GM20000 (cell line): ENCODE measurements at places on chromosomes 4 and X.

DNA sequence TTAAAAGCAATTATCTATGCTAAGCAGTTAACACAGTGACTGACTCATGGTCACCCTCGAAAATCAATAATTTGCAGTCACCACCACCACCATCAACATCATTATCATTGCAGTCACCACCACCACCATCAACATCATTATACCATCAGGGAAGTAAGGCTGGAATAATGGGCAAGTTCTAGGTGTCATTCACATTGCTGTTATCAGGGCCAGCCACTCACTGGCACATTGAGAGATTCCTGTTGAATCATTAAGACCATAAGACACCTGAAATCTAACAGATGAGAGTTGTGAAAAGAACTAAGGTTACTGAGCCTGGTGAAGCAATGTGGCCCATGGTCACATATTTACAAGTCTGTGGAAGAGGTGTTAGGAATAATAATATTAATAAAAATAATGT is 247.7 kb upstream of the BOD1L1 start:
- no peak for DNase-seq

GRCh38 chrX:2548711-2549423 is 48.1 kb upstream of the DHRSX start:
- DNase-seq: no peak

DNA sequence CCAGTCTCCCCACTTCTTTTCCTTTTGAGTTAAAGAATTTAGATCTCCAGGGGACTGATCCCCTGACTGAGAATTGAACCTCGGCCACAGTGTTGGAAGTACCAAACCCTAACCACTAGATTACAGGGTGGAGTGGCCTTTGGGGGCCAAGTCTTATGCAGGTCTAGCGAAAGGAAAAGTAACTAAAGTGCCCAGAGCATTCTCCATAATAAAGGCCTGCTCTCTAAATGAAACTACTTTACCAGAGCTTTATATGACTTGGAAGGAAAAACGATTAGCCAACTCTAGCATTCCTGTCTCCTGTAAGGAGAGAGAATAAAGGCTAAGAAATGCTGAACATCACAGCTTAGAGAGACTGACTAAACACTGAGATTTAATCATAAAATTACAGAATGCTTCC is 788.0 kb downstream of the C4orf33 start:
- no peak for DNase-seq

- DNase-seq: no peak
Observed at GRCh38 chrX:118593407-118593806, 97.8 kb downstream of the DOCK11 start.

DNA sequence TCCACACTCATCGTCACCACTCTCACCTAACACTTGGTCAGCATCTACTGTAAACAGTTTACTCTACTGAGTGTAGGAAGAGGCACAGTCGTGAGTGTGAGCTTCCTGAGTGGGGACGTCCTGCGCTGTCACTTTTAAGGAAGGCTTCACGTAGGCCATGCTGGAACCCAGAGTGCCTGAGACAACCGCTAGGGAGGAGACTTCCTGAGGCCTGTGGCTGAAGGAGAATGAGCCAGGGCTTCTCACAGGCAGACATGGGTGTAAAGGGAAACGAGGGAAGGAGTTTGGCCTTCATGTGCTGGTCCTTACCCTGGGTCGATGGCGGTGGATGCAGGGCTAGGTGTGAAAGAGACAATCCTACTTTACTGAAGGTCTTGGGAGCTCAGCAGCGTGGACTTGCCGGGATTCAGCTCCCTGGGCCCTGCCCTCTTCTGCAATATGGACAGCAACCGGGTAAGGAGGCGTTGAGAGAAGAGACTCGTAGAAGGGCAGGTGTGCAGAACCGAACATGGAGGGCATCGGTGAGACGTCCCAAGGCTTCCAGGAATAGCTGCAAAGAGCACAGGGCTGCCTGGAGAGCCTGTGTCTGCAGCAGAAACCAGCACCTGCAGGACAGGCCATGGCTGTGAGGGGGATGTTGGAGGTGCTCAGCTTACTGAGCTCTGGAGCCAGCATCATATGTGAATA is 48.7 kb upstream of the TLR3 start:
- DNase-seq: no peak

DNA sequence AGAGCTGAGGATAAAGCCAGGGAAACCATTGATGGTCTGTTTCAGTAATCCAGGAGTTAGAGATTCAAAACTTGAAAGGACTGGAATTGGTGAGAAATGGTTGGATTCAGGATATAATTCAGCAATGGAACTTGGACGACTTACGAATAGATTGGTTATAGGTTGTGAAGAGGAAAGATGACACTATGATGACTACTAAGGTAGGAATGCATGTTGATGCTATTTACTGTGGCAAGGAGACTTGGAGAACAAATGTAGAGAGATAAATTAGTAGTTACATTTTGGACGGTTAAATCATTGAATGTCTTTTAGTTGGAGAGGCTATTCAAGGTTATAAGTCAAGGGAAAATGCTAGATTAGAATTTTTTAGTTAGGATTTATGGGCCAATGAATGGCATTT is 365.4 kb upstream of the TECRL start:
- no peak for DNase-seq

GRCh38 chr4:21901831-21902230 is 46.7 kb downstream of the KCNIP4 start:
- no peak for DNase-seq

DNA sequence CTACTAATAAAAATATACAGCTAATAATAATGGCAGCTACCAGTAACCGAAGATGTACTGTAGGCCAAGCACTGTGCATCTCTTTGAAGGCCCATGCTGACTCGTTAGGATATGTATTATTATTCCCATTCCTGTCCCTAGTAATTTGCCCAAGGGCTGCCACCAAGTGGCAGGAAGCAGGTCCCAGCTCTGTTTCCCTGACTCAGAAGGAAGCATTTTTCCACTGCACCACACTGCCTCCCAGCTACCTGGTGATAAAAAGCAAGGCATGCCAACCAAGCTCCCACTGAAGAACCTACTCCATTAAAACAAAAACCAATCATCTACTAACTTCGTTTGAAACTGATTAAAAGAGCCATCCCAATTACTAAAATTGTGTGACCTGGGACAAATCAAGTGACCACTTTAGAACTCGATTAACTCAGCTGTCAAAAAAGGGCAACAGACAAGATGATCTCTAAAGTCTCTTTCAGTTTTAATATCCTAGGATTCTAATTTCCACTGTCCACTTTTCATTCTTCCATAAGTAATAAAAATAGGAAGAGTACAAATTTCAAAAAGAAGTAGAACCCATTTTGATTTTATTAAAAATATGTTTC is 24.3 kb upstream of the PGM2 start:
- no peak for DNase-seq

GRCh38 chr4:13137390-13137789 is 346.8 kb downstream of the RAB28 start:
- DNase-seq: no peak

DNA sequence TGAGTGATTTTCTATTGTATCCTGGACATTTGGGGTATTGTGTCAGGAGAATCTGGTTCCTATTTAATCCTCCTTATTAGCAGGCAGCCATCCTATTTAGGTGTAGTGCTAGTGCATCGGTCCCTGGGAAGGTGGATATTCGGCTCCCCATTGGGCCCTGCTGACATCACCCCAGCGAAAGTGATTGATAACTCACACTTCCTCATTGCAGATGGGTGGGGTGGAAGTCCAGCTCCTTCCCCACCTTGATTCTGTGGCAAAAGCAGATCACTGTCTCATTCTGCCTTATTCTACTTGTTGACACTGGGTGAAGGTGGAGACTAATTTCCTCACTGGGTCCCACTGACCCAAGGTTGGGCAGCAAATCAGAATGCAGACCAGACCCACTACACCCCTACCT is 23.2 kb upstream of the BRS3 start:
- no peak for DNase-seq

GRCh38 chr4:159177265-159178150 is 74.6 kb downstream of the RAPGEF2 start:
- no peak for DNase-seq

DNA sequence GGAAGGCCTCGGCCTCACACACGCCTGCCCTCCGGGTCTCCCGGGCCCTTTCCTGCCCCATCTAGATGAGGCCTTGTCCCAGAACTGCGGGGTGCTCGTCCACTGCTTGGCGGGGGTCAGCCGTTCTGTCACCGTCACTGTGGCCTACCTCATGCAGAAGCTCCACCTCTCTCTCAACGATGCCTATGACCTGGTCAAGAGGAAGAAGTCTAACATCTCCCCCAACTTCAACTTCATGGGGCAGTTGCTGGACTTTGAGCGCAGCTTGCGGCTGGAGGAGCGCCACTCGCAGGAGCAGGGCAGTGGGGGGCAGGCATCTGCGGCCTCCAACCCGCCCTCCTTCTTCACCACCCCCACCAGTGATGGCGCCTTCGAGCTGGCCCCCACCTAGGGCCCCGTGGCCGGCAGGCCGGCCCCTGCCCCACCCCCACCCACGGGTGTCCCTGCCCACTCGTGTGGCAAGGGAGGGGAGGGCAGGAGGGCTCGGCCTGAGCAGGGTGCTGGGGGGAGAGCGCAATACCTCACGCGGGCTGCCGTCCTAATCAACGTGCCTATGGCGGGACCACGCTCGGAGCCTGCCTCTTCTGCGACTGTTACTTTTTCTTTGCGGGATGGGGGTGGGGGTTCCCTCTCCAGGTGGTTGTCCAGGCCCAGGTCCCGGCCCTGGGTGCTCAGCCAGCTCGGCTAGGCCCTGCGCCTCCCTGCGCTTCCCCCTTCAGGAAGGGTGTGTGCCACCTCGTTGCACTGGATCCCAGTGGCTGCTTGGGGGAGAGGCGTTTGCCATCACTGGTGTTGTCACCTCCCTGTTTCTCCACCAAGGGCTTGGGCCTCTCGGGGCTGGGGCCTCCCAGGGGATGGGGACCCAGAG is 3.1 kb downstream of the DUSP9 start:
- DNase-seq: peak; percentile 3

- DNase-seq: no peak
Observed at GRCh38 chrX:106178826-106179225, 10.7 kb downstream of the PWWP3B start.

- DNase-seq: no peak
Observed at GRCh38 chrX:33086886-33087285, 124.5 kb downstream of the DMD start.

DNA sequence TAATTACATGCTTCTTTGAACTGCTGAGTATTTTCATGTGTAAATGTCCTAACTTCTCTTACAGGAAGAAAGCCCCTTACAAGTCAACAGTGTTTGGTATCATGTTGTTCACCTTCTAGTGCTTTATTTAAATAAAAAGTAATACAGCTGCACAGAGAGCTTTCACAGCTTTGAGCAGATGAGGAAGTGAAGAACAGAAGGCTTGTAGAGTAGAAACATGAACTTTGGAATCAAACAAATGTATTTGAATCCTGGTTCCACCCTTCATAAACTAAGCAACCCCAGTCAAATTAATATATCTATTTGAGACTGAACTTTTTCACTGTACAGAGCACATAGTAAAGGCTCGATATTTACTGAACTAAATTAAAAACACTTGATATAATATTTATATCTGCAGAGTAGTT is 120.5 kb downstream of the CAMK2D start:
- DNase-seq: peak; percentile 27

DNA sequence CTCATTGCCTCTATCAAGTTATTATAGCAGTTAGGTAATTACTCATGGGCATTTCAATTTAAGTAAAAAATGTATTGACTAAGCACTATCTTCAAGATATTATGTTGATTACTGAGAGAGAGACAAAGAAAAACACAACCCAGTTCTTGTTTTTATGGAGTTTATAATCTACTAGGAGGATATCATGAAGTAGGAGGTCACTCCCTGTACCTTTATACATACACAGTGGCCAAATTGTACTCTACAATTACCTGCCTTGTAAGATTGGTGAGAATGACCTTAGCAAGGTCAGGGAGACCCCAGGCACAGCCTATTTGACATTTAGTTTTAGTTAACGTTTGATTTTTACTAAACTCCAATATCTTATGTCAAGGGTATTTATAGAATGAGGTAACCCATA is 5.5 kb downstream of the HPGD start:
- DNase-seq: no peak

GRCh38 chr4:74111990-74112389 is 13.0 kb upstream of the CXCL2 start:
- no peak for DNase-seq

DNA sequence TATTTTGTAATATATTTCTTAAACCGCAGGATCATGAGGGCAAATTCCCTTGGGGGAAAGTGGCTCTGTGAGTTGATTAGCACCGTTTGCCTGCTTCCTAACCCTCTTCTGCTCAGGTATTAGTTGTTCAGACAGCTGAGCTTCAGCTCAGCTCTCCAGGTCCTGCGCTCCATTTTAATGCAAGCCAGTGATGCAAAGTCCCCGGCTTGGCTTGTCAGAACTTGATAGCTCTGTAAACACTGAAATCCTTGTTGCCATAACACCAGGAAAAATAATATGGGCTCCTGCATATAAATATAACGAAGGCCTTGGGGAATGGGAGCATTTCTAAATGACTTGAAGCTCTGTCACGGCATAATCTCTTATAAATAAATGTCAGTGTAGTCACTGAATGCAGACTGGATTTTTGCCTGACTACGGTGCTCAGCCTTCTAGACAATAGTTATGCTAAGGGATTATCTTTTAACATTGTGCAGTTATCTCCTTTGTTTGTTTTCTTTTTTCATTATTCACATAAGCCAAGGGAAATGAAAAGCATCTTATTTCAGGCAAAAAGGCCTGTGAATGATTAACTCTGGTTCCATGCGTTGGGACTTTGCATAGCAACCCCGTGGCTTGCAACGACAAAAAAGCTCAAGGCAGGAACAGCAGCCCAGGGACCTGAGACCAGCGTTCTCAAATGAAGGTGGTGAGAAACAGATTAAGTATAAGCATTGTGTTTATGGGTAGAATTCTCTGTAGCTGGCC is 253.2 kb downstream of the SPRY1 start:
- no peak for DNase-seq

- no peak for DNase-seq
Observed at GRCh38 chr4:151417164-151417571, 8.2 kb downstream of the FHIP1A start.
